ENCODE measurements at places on chromosomes 13 and 19.

DNA sequence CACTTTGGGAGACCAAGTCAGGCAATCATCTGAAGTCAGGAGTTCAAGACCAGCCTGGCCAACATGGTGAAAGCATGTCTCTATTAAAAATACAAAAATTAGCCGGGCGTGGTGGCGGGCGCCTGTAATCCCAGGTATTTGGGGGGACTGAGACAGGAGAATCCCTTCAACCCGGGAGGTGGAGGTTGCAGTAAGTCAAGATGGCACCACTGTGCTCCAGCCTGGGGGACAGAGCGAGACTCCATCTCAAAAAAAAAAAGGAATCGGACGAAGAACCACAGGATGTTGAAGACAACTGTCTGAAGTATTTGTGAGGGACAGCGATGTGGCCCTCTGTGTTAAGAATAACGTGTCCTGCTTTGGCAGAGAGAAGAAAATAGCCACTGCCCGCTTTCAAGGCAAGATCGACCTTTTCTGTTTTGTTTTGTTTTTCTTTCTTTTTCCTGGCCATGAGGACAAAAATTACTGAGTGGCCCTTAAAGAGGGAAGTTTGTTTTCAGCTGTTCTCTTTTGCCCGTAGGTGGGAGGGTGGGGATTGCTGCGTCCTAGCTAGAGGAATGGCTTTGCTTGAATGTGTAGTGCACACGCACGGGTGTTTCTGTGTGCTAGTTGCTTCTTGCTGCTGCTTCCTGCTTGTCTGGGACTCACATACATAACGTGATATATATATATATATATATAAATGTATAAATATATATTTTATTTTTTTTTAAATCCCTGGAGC is 6.2 kb upstream of the PRKCG start:
- no peak for DNase-seq

- DNase-seq, result no peak
Observed at GRCh38 chr19:49421039-49421877, 2.0 kb downstream of the PTH2 start.

- DNase-seq, result no peak
Observed at GRCh38 chr13:80862456-80862855, 521.5 kb upstream of the SPRY2 start.

- peak; percentile 26 for DNase-seq
Observed at GRCh38 chr19:19464339-19465098, 50.8 kb downstream of the TSSK6 start.

DNA sequence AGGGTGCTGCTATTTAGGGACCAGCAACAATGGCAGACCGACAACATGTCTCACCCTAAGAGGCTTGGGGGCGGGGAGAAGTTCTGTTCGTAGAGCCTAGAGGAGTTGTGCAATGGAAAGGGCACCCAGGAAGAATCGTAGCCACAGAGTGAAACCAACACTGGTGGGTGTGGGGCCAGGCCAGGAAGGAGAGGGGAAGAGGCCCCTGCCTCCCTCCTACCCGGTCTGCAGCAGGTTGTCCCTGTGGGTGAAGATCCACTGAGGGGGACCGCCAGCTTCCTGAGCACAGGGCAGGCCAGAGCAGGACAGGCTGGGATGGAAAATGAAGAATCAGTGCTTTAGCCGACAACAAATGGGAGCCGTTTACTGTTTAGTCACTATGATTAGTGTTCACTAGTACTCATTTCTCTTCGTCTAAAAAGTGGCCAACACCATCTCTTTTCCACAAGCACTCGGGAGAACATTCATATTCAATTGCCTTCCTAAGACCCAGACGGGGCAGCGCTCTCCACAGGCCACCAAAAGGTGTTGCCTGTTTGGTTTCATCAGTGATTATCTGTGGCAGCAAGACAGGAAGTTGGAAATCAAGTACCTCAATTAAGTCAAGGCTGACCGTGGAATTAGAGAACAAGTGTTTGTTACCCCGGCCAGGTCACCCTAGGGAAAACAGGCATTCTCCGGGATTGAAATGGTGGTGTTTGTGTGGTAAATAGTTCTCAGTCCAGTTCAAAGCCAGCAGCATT is 1.1 kb upstream of the ATP11A start:
- no peak for DNase-seq

- no peak for DNase-seq
Observed at GRCh38 chr13:112911883-112912282, 57.1 kb upstream of the MCF2L start.

- DNase-seq, result no peak
Observed at GRCh38 chr19:58361900-58362271, 665 bp downstream of the ZNF497 start.

GRCh38 chr13:109989155-109989554 is 202.8 kb upstream of the IRS2 start:
- no peak for DNase-seq

DNA sequence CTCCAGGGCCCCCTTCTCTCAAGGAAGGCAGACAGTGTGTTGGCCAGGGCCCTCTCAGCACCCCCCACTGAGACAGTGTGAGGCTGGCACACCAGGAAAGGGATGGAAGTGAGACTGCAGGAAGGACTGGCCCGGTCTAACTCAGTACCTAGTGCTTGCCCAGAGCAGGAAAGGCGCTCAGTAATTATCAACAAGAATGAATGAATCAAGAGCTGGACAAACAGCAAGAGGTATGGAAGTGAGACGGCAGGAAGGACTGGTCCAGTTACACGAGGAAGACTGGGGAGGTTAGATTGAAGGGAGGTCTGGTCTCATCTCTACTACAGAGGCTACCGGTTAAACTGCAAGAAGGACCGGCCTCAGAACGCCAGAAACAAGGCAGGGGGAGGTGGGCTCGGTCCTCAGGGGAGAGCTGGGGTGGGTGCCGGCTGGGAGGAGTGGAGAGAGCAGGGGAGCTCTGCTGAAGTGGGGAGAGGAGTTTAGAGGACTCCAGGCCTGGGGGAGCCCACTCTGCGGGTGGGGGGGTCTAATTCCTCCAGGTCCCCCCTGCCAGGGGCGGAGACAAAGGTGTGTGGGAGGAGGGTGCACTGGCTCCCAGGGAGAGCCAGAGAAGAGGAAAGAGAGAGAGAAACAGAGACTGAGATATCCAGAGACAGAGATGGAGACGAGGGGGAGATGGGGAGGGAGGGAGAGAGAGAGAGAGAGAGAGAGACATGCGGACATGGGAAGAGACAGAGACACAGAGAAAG is 1.1 kb downstream of the SLC8A2 start:
- no peak for DNase-seq

GRCh38 chr19:42284591-42285341 is 15.7 kb downstream of the CIC start:
- peak; percentile 61 for DNase-seq

GRCh38 chr13:81929988-81930387 is 1589.1 kb upstream of the SPRY2 start:
- no peak for DNase-seq

Measured in nucleus accumbens (tissue), 56 donors.